ENCODE measurements at places on chromosomes 6 and 20.
A peak's percentile ranks its signal among the peaks of the same experiment; 100 is the strongest.

GRCh38 chr6:96784650-96785049, 52.6 kb downstream of the GPR63 start:
- no peak overlapping the region for H3K4me3 ChIP-seq
- no peak overlapping the region for H3K27ac ChIP-seq

DNA sequence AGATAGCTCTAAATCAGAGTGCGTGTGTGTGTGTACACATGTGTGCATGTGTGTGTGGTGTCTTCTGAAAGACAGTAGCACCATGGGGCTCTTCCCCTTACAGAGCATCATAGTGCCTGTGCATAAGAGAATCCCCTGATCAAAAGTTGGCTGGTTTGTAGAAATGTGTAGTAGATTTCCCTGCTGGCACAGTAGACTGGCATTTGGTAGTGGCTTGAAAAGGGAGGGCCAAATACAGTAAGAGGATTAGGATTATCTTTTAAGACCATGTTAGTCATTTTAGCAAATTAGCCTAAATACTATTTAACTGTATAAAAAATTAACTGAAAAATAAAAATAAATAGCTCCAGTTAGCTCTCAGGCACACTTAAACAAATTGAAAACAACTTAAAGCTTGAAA, 112.6 kb downstream of the B3GAT2 start:
- no peaks in the 10 kb centered on the region for H3K27me3 ChIP-seq
- peaks cover 3% of the 10 kb centered on the region for H3K4me1 ChIP-seq
- no peak overlapping the region for H3K27ac ChIP-seq
- no peaks in the 10 kb centered on the region for H3K36me3 ChIP-seq
- H3K4me3 ChIP-seq: no peak overlapping the region

DNA sequence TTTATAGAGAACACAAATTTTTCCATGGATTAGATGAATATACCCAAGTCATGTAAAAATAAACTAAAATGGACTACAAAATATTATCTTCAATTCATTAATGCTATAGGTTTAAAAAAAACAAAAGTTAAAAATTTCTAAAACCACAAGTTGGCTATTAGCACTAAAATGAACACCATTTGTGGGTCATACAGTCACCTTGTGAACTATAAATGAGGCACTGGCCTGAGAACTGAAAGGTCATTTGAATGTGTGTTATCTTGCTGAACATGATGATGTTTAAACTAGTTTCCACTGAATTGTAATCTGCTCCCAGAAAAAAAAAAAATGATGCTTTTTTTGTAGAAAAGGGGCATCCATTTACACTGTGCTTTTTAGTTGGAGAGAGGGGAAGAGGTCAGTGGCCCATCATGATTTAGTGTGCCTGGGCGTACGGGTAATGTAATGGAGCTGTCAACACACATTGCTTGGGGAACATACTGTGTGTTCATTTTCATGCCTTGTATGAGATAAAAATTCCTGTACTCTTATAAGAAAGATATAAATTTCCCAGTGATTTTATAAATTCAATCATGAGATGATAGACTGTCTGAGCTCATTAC, 96.6 kb upstream of the FKBP1C start:
- H3K4me3 ChIP-seq: no peak overlapping the region
- no peak overlapping the region for H3K27ac ChIP-seq
- H3K4me1 ChIP-seq: peaks cover 5% of the 10 kb centered on the region
- no peaks in the 10 kb centered on the region for H3K27me3 ChIP-seq
- DNase-seq: no peak

DNA sequence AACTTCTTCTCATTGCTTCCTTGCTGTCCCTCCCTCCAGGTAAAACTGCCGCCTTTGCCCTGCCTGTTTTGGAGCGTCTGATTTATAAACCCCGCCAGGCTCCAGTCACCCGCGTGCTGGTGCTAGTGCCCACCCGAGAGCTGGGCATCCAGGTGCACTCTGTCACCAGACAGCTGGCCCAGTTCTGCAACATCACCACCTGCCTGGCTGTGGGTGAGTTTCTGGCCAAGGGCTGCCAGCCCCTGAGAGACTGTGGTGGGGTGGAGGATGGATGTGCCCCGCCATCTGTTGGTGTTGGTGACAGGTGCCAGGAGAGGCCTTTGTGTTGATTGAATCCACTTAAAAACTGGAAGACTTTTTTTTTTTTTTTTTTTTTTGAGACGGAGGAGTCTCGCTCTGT, 9.5 kb downstream of the DDX27 start:
- peaks cover 74% of the 10 kb centered on the region for H3K36me3 ChIP-seq
- DNase-seq: no peak
- H3K27ac ChIP-seq: peak overlapping the region; percentile 51
- H3K27me3 ChIP-seq: peaks cover 3% of the 10 kb centered on the region

DNA sequence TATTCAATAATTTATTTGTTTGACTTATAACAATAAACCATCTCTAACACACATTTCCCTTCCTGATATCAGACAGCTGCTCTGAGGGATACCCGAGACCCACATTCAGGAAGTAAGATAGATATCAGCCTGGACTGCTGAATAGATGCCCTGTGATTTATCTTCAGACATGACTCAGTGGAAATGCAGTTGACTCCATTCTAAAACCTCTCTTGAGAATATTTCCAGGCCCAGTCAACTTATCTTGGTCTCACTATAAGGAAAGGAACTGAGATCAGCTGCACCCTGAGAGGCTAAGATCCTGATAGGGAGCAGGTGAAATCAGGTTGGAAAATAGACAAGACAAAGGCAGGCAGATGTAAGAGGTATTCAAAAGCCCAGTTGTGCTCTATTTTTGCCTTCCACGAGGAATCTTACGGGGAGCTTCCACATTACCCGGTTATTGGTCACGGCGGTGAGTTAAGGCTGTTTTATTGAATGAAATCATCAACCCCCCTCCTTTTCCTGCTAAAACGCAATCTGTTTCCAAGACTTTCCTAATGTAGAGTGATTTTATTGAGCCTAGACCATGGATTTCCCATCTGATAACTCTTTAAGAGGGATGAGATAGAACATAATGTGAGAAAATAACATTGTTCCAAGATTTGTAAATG, 25.5 kb downstream of the C6orf15 start:
- H3K27me3 ChIP-seq: peaks cover 16% of the 10 kb centered on the region
- DNase-seq: no peak
- peaks cover 21% of the 10 kb centered on the region for H3K4me1 ChIP-seq
- H3K36me3 ChIP-seq: no peaks in the 10 kb centered on the region
- no peak overlapping the region for H3K27ac ChIP-seq

GRCh38 chr6:81668615-81669047, 83.8 kb downstream of the TENT5A start:
- no peak overlapping the region for H3K27ac ChIP-seq
- H3K36me3 ChIP-seq: no peaks in the 10 kb centered on the region
- H3K4me3 ChIP-seq: no peak overlapping the region
- no peaks in the 10 kb centered on the region for H3K27me3 ChIP-seq
- DNase-seq: no peak
- no peaks in the 10 kb centered on the region for H3K4me1 ChIP-seq

GRCh38 chr20:52313341-52313963, 121.9 kb upstream of the ZFP64 start:
- peaks cover 52% of the 10 kb centered on the region for H3K4me1 ChIP-seq
- H3K27me3 ChIP-seq: peaks cover 4% of the 10 kb centered on the region
- DNase-seq: peak; percentile 24
- H3K27ac ChIP-seq: no peak overlapping the region
- H3K36me3 ChIP-seq: no peaks in the 10 kb centered on the region

GRCh38 chr6:146282837-146283236, 254.0 kb downstream of the GRM1 start:
- no peak overlapping the region for H3K4me3 ChIP-seq
- H3K4me1 ChIP-seq: no peaks in the 10 kb centered on the region
- no peaks in the 10 kb centered on the region for H3K27me3 ChIP-seq
- no peak overlapping the region for H3K27ac ChIP-seq
- no peak for DNase-seq
